ENCODE measurements at places on chromosomes 2 and 18.

GRCh38 chr2:12070581-12070980, 324.1 kb downstream of the LPIN1 start:
- DNase-seq: no peak

GRCh38 chr2:47719099-47719498, 63.8 kb upstream of the MSH6 start:
- DNase-seq: no peak

GRCh38 chr2:109613081-109613921, 465 bp downstream of the SEPTIN10 start:
- no peak for DNase-seq

GRCh38 chr2:74096052-74096451, 51.7 kb downstream of the BOLA3 start:
- no peak for DNase-seq

DNA sequence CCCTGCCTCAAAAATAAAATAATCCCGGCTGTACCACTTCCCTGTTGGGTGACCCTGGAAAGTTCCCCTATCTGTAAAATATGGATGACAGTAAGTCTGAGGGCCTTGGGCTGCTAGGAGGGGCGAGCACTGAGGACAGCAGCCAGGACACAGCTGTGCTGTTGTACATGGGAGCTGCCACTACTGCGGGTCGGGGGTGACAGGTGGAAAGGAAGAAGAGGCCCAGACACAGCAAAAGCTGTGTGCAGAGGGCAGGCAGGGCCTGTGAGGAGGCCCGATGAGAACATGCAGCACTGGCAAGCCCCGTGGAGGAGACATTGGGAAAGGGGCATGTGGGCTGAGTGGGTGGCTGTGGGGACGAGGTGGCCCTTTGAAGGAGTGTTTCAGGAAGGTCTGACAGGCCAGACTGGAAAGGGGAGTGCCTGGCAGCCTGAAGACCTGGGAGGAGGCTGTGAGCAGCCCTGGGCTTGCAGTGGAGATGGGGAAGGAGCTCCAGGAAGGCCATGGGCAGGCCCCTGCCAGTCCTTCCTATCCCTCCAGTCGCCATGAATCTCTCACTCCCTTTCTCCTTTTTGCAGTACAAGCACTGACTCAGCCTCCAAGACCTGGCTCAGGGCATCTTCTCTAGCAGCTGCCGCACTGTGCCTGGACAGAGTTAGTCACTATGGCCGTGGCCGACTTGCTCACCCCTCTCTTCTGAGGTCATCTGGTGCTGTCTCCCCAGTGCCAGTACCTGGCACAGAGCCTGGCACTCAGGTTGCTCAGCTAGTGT, 28.9 kb upstream of the SEMA4C start:
- no peak for DNase-seq

DNA sequence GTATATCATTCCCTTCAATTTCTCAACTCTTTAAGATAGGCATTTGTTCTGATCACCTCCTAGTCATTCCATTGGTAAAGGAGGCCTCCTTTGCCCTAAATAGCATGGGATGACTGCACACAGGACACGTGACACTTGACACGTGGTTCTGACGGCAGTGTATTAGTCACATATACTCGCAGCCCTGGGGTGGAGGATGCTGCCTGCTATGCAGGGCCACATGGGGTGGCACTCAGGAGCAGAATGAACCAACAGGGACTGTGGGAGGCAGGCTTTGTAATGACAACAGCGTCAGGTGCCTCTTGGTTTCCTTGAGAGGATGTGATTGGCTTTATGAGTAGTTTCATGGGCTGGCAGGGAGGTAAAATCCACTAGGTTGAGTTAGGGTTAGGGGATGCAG, 9.3 kb upstream of the KCNS3 start:
- DNase-seq: no peak

DNA sequence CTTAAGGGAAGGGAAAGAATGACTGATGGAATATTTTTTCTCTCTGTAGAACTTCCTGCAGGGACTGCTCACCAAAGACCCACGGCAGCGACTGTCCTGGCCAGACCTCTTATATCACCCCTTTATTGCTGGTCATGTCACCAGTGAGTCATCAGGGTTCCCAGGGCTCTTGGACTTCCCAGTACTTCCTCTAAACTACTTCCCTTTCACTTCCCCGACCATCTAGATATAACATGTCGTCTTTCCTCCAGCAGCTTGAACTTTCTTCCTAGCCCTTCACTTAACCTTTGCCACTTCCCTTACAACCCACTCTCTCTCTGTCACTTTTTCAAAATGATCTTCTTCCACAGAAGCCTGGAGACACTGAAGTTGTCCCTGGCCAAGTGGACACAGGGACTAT, 7.2 kb downstream of the STK36 start:
- DNase-seq: no peak

GRCh38 chr2:207879536-207879935, 109.8 kb upstream of the FZD5 start:
- no peak for DNase-seq

DNA sequence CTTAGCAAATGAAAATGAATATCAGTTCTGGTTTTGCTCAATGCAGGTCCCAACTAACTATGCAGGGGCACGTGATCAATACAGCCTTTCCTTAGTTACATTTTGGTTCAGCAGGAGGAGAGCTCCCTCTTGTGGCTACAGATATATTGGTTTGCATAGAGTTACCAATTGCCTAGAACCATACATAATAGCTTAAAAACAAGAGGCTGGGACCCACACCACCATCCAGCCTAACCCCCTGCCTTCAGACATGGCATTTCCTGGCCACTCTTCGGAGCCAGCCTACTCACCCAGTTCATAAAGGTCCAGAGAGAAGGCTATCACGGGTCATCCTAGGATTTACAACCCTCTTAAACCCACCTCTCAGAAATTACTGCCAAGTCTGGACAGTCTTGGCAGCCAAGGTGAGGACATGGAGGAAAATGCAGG, 10.5 kb downstream of the CCDC93 start:
- DNase-seq: peak; percentile 50

DNA sequence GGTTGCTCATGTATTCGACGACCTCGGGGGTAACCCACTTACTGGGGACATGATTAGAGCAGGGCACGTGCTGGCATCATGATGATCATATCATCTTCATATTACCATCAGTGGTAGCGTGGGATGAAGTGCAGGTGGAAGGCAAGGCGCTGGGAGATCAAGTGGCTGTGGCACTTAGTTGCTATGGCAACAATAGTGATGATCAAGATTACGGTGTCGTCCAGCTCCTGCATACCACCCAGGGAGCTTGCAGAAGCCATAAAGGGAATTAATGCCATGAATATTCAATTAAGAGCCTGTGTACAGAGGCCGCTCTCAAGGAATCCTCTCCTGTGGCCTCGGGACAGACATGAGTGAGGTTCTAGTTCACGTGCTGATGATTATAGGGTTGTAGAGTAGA, 237.2 kb upstream of the COPS8 start:
- DNase-seq: no peak

DNA sequence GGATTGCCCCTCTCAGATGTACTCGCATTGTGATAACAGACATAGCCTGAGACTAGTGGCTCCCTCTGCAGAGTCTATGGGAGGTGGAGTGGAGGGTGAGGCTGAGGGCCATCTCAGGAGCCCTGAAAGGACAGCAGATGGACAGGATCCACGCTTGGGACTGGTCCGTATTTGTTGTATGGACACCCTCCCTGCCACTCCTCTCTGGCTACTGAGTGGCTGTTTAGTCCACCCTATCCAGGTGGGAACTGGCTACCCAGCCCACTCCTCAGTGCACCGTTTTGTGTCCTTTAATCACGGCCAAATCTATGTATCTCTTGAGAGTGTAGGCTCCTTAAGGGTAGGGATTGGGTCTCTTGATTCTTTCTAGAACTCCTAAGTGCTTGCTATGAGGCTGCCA, 4.5 kb upstream of the GLI2 start:
- DNase-seq: no peak

- DNase-seq: no peak
Observed at GRCh38 chr2:64565949-64566710, 42.0 kb downstream of the AFTPH start.

- no peak for DNase-seq
Observed at GRCh38 chr2:18117592-18117991, 239.1 kb downstream of the KCNS3 start.

DNA sequence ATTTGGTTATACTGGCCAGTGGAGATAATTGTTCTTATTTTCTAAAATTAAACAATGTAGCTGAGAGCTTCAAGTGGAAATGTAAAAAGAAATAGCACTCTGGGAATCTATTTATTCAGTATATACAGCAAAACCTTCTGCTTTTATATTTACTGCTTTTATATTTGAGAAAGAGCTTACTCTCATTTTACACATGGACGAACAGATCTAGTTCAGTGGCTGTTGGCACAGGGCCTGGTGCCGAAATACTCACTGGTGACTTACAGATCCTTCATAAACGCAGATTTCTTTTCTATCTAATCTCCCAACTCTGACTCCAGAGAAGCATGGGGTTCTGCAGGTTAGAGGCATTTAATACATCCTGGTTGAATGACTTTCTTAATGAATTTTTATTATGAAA, 266.2 kb downstream of the ASXL3 start:
- no peak for DNase-seq

- DNase-seq: peak; percentile 65
Observed at GRCh38 chr2:133886735-133887675, 318.7 kb upstream of the NCKAP5 start.

- DNase-seq: no peak
Observed at GRCh38 chr2:134410006-134410405, 156.1 kb downstream of the MGAT5 start.

- DNase-seq: no peak
Observed at GRCh38 chr2:196170606-196171247, 651 bp downstream of the STK17B start.

- no peak for DNase-seq
Observed at GRCh38 chr18:46252759-46253158, 148.6 kb downstream of the HAUS1 start.

GRCh38 chr2:203175371-203175770, 63.4 kb upstream of the CYP20A1 start:
- DNase-seq: no peak

DNA sequence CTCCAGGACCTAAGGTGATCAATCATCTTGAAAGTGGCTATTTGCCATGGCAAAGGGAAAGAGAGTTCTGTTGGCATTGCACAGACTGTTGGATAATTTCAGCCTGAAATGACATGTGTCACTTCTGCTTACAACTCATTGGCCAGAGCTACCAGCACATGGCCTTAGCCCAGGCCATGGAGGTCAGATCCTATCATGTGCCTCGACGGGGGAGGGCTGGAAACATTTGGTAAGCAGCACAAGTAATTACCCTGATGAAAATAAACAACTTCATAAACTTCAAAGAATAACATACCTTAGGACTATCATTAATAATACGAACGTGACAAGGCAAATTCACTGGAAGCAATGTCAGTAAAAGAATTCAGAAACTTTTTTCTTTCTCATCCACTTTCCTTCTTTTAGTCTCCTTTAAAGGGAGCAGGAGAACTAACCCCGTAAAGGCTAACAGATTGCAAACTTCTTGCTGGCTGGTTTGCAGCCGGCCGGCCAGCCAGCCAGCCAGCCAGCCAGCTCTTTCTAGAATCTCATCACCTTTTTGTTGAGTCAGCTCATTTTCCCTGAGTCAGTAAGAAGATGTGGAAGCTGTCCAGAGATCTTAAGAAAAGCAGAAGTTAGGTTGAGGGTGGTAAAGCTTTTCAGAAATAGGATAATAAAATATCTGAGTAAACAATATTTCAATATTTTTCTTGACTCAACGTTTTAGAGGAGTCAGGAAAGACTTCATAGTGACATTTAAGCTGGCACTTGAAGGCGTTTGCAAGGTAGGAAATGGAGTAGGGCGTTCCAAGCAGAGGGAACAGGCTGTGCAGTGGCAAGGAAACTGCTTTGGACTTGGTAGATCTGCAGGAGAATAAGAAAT, 31.9 kb downstream of the CNRIP1 start:
- no peak for DNase-seq

GRCh38 chr2:223532161-223532560, 70.0 kb downstream of the SCG2 start:
- no peak for DNase-seq

GRCh38 chr18:13487237-13487636, 239.1 kb downstream of the FAM210A start:
- no peak for DNase-seq

DNA sequence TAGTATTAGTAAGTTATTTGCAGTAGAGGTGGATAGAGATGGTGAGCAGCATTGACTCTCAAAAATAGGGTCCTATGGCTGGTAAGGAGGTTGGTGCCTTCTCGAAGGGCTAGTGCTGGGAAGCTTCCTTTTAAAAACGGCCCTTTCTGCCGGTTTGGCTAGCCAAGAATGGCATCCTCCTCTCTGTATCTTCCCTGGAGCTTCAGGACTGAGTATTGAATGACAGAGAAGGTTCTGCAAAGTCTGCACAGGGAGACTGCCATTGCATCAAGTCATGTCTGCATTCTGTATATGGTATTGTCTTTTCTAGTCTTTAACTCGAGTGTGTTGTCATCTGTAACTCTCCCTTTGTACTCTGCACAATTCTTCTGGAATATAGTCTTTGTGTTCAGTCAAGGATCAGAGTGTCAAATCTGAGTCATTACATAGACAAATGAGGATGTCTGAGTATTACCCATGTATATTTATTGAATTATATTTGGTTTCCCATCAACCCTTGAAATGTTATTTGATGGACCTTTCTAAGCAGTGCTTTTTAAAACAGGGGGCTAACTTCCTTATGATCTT, 1.1 kb downstream of the LDLRAD4 start:
- DNase-seq: no peak

DNA sequence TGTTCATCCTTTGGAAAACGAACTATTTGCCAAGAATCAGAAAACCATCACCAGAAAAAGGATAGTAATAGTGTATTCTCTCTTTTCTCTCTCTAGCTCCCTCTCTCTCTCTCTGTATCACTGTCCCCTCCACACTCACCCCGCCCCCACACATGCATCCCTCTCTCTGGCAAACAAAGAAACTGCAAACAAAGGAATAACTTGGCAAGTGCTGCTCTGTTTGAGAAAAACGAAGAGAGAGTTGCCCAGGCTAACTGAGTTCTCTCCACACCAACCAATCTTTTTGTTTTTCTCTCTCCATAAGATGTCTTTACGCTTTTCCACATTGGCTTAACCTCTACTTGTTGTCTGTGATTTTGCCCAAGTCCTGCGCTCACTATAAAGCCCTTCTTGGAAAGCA, 316.2 kb downstream of the EPHA4 start:
- DNase-seq: peak; percentile 9

- DNase-seq: no peak
Observed at GRCh38 chr2:105641389-105641811, 103.3 kb upstream of the NCK2 start.

DNA sequence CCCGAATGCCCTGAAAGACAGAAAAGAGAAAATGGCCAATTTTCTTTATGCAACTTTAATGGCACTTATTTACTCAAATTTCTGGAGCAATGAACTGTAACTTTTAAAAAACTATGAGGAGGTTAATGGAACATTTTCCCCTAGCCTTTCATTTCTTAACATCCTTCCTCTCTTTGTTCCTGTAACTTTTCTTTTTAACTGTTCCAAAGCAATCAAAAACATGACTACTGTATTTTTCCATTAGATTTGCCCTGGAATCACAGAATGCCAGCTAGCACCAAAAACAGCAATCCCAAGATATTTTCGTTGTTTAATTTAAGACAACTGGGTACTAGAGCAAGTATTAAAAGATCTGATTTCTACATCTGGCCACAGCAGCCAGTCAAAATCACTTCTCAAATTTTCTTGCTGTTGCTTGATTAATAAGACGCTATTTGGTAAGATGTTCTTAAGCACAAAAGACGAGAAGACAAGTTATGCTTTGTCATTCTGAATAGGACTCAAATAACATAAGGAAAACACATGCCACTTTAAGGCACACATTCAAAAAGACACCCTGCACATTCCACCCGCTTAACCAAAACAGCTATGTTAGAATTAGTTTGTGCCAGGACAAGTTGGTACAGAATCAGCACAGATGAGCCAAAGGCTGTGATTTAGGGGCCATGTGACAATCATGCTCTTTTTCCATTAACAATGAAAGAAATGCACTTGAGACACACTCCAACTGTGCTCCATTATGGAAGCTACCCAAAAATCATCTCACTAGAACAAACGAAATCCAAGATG, 3.6 kb downstream of the STARD7 start:
- no peak for DNase-seq
